ENCODE measurements at places on chromosomes 12 and 14.

GRCh38 chr12:76084863-76085519 lies 506 bp upstream of the NAP1L1 start:
- peak; percentile 74 for DNase-seq

DNA sequence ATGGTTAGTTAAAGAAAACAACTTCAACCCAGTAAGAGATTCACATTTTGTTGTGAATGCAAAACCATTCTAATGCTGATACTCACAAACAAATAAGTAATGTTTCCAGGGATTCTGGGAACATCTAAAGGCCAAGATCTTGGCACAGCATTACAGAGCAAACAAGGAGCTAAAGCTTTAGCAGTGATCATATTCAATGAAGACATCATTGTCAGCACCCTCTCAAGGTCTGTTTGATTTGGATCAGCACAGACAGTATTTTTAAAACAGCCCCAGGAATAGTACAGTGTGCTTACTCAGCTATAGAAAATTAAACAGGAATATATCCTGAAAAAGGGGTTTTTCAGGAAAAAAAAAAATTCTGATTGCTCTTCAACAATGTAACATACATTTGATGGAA lies 71.4 kb downstream of the TMEM260 start:
- no peak for DNase-seq

- no peak for DNase-seq
Measured at GRCh38 chr14:70924521-70924920, 17.3 kb downstream of the PCNX1 start.

- DNase-seq, result no peak
Measured at GRCh38 chr14:43792980-43793379, 714.1 kb downstream of the FSCB start.

DNA sequence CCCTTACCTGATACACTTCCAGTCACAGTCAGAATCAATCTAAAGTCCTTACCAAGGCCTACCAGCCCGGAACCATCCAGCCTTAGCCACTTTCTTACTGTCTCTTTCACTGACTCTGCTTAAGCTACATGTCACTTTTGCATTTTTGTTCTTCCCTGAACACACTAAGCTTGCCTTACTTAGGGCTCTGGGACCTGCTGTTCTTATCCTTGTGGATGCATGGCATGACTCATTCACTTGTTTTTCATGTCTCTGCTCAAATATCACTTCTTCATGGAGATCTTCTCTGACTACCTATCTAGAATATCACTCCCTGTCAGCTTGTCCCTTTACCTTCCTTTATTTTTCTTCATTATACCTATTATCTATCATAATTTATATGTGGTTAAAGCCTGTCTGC lies 65.6 kb upstream of the ZDHHC17 start:
- DNase-seq, result no peak

DNA sequence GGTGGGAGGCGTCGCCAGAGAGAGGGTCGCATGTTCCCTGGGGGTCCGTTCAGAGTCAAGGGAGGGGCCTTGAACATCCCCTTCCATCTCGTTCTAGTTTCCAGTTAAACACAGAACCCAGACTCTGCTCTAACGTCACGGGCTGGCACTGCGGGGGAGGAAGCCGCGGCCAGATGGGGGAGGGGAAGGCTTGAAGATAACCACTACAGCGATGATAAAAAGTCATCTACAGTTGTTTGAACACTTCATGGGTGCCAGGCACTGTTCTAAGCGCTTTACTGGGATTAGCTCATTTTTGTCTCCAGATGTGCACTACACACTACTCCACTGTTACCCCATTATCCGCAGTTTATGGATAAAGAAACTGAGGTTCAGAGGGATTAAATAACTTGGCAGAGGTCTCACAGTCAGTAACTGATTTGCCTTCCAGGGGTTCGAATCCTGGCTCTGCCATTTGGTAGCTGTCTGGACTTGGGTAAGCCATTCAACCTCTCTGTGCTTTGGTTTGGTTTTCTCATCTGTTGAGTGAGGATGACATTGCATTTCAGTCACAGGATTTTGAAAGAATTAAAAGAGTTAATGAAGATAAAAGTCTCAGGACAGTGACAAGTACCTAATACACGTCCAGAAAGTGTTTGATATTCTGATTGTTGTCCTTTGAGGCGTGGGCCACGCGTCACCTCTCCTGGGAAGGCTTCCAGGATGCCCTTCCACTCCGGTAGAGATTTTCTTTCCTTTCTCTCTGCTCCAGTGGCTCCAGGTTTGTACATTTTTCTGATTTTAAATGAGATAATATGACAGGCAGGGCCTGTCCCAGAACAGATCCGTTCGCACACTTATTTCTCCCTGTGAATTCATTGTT lies 798 bp upstream of the RASAL1 start:
- peak; percentile 76 for DNase-seq

DNA sequence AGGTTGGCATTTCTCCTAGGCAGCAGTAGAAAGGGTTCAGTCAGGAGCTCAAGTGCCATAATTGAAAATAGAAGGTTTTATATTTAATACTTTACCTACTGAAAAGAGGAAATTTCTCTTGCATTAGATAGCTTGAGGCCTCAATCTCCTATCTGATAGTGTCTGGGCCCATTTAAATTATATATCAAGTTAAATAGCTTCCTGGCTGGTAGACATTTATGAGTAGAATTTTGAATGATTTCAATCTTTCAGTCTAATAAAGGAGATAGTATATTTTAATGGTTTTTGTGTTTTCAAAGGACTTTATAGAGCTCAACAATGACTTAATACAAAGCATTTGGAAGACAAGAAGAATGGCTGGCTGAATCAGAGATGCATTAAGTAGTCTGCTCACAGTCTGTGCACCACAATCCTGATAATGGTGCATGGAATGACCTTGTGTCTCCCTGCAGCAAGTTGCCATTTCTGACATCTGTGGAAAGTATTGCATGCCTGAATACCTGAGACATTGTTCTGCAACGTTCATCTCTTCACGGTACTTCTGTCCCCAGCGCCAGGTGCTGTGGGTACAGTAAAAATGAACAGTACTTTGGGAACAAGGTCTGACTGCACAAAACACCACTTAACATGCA lies 974.1 kb downstream of the TMTC2 start:
- no peak for DNase-seq

- DNase-seq, result peak; percentile 55
Measured at GRCh38 chr12:111304642-111305071, 64.2 kb downstream of the PHETA1 start.

- DNase-seq, result peak; percentile 61
Measured at GRCh38 chr12:115341442-115341841, 657.5 kb upstream of the TBX3 start.

- no peak for DNase-seq
Measured at GRCh38 chr12:88562846-88563582, 17.3 kb downstream of the KITLG start.

- DNase-seq, result no peak
Measured at GRCh38 chr12:92425165-92425564, 277.6 kb upstream of the PLEKHG7 start.

GRCh38 chr12:62379723-62380045 lies 86.9 kb upstream of the MON2 start:
- no peak for DNase-seq

DNA sequence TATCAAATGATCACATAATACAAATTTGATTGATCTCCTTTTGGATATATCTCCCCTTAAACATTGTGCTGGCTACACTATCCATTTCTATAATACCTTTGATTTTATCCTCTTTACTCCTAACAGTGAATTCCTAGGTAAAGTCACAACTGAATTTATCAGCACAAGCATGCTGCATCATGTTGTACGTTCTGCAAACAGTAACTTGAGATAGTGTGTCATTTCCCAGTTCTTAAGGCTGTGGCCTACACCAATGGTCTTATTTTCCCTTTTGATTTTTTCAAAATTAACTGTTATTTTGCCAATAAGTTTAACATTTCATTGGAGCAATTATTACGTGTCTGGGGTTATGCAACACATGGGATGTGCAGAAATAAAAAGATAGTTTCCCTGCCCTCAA lies 24.8 kb downstream of the PRKCH start:
- no peak for DNase-seq

DNA sequence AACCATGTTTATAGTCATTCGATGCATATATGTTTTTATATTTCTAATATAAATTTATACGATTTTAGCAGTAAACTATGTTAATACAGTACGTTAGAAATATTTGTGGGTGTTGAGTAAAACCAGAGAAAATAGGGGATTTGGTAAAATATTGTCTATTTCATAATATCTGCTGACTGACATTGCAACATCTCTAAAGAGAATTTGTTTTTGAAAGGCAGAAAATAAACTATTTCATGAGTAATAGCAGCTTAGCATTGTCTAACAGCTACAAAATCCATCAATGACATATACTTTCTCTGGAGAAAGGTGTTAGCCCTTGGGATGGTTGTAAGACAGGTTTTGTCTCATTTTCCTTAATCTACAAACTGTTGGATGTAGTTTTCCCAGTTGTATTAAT lies 144.9 kb downstream of the PDE3A start:
- DNase-seq, result no peak

DNA sequence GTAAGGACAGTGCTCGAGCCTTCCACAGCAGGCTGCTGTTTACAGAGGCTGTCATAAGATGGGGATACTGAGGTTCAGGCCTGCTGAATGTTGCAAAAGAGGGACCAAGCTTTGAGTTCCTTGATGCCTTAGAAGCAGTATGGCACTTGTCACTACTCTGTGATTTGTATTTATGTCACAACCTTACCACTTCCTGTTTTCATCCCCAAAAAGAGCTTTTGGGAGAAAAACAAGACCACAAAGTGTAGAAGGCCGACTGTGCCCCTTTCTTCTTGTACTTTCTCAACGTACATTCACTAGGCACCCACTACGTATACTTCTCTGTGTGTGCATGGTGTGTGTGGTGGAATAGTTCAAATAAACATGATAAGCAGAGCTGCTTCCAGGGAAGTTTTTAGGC lies 90.1 kb downstream of the DRAM1 start:
- DNase-seq, result peak; percentile 8

GRCh38 chr12:99108924-99109323 lies 463.8 kb downstream of the APAF1 start:
- no peak for DNase-seq

DNA sequence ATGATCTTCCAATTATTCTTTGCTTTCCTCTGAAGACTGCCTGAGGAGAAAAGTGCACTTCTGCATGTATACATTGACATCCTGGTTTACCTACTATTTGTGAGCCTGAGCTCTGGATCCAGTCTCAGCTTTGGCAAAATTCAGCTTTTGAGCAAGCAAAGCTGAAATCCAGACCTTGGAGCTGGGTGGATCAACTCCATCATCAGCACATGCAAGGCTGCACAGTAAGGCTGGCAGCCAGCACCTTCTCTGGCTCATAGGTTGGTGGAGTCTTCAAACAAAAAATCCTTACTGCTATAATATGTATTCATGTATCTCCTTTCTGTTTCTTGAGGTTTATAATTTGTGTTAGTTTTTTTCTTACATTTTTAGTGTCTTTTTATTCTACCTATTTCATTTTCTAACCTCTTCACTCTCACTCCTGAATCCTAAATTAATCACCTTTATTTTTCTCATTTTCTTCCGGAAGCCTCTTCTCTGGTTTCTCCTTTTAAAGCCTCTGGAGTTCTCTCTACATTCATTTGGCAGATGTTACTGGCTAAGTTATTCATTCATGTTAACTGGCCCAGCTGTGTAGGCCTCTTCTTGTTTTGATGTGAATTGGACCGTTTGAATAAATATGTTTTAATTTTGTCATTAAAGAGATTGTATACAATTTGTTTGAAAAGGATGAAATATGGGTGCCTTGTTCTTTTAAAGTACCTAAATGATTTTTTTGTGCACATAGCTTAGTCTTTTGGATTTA lies 224.8 kb downstream of the DACT1 start:
- no peak for DNase-seq

- DNase-seq, result no peak
Measured at GRCh38 chr14:59309291-59309900, 120.9 kb downstream of the DAAM1 start.

- no peak for DNase-seq
Measured at GRCh38 chr12:47557386-47557785, 148.4 kb downstream of the RPAP3 start.

DNA sequence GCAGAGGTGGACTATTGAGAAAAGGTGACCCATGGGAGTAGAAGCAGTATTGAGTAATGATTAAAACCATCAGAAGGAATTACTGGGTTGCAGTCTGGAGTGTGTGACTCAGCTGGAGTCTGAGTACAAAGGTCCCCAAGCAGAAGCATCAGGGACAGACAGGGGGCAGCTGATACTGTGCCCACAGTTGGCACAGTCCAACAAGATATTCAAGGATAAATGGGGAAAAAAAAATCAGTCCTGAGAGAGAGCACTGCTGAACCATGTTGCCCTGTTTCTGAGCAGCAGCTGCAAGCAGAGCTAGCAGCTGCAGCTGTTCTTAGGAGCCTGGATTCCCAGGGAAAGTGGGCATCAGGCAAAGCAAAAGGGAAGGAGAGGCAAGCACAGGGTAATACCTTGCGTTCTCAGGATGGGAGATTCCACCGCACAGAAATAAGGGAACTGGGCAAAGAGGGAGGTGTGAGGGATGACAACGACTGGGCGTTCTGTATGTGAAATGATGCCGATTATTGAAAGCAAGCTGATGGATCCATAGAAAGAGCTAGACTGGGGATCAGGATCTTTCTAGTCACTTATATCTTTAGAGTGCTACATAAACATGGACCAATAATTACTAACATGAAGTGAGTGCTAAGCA lies 17.7 kb downstream of the NEUROD4 start:
- DNase-seq, result peak; percentile 42

DNA sequence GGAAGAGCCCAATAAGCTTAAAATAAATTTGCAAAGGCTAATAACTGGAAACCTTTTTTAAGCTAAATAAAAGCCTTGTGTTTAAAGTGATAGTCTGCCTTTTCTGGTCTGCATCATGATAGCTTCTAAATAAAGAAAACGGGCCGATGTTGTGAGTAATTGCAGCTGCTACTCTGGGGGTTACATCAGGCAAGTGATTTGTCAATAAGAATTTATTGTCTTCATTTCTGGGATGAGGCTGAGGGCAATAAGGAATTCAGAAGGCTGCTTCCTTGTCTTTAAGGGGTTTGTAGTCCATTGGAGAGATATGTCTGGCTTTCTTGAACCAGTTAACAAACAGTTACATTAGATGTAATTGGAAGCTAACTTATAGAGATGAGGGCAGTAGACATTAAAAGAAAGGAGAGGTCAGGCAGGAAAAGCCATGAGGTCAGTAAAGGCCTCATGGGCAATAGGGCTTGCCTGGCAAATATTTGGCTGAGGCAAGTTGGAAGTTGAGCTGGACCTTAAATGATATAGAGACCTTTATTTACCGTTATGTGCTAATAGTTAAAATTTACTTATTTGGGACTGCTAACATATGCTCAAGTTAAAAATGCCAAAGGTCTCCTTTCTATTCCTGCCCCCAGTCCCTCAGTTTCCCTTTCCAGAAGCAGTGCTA lies 85.0 kb downstream of the CRADD start:
- no peak for DNase-seq

GRCh38 chr14:53367644-53368026 lies 214.5 kb upstream of the DDHD1 start:
- no peak for DNase-seq

- peak; percentile 28 for DNase-seq
Measured at GRCh38 chr12:107320033-107320928, 226.9 kb upstream of the CRY1 start.

Measured in inflammatory macrophage (primary cell).